Activated CD4-positive, CD25-positive, alpha-beta regulatory T cell treated with anti-CD3 and anti-CD28 coated beads, Interleukin-2, amount 50 U/mL, for 24 hours (primary cell): ENCODE measurements at places on chromosomes 13 and 19.

GRCh38 chr19:11663181-11663591 lies 65.9 kb downstream of the ZNF627 start:
- ATAC-seq = no peak

DNA sequence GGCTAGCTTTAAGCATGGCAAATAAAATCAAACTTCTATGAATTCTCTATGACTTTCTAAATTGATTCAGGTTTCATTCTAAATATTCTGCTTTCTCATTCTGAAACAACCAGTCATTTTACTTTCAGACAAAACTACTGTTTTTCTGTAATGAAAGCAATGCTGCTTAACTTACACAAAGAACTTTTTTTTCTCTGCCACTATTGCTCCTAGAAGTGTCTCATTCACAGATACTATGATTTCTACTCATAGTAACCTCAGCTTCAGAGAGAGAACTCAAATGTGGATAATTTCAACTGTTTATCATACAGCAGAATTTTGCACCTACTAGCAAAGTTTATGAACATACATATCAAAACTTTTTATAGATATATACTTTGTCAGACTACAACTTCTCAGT lies 724.6 kb downstream of the SLITRK5 start:
- no peak for ATAC-seq

DNA sequence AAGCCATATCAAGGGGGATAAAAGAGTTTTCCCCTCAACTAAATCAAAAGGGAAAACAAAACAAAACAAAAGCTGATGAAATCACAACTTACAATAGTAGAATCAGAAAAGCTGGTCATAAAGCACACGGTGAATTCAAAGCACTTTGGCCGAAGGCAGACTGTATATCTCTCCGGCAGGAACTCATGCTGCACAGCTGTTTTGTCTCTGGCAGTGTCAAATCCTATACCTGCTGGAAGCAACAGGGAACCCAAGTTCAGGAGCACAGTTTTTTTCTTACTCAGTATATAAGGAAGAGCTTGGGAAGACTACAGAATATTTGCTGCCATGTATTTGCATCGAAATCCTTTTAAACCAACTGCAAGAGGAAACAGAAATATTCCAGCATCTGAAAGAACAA lies 213.7 kb downstream of the RFC3 start:
- ATAC-seq = no peak

GRCh38 chr13:111361873-111362648 lies 41.6 kb downstream of the TEX29 start:
- ATAC-seq = no peak

DNA sequence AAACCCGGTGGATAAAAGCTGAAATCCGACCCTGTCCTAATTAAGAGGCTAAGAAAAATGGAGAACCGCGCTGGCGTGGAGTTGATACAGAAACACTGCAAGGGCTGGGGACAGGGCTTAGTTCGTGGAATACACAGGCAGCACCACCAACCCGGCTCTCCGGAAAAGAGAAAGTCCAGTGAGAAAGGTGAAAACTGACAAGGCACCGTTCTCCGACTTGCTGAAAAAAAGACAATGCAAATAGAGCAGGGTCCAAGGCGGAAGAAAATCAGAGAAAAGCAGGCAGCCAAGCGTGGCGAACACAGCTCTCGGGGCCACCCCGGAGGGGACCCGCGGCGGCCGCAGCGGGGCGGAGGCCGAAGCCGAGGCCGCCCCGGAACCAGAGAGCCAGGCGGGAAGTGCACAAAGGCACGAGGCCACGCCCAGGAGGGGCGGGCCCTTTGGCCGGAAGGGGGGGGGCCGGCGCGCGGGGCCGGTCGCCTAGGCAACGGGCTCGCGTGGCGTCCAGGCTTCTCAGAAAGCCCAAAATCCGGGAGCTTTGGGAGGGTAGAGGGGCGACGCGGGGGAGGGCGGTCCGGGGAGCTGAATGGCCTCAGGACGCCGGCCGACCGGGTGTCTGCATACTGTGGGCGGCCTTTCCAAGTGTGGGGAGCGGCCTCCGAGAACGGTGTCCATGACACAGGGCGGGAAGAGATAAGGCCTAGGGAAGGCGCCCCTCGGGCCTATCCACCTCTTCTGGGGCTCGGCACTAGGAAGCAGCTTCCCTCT lies 1.2 kb upstream of the ING1 start:
- ATAC-seq = peak; percentile 22

GRCh38 chr19:28429356-28429755 lies 783.6 kb downstream of the UQCRFS1 start:
- ATAC-seq = no peak

GRCh38 chr19:5131506-5132205 lies 162.7 kb downstream of the KDM4B start:
- ATAC-seq = no peak

GRCh38 chr13:65914716-65915115 lies 1315.4 kb downstream of the PCDH9 start:
- ATAC-seq = no peak

GRCh38 chr19:45123440-45123850 lies 30.5 kb downstream of the PPP1R37 start:
- no peak for ATAC-seq

GRCh38 chr13:50901701-50902100 lies 7.9 kb upstream of the RNASEH2B start:
- no peak for ATAC-seq

GRCh38 chr19:55600662-55601028 lies 557 bp downstream of the ZNF524 start:
- ATAC-seq = no peak

- no peak for ATAC-seq
These were observed 105.2 kb downstream of the SLITRK6 start for GRCh38 chr13:85693889-85694511.

GRCh38 chr13:89930861-89931260 lies 1416.6 kb upstream of the MIR17HG start:
- no peak for ATAC-seq

DNA sequence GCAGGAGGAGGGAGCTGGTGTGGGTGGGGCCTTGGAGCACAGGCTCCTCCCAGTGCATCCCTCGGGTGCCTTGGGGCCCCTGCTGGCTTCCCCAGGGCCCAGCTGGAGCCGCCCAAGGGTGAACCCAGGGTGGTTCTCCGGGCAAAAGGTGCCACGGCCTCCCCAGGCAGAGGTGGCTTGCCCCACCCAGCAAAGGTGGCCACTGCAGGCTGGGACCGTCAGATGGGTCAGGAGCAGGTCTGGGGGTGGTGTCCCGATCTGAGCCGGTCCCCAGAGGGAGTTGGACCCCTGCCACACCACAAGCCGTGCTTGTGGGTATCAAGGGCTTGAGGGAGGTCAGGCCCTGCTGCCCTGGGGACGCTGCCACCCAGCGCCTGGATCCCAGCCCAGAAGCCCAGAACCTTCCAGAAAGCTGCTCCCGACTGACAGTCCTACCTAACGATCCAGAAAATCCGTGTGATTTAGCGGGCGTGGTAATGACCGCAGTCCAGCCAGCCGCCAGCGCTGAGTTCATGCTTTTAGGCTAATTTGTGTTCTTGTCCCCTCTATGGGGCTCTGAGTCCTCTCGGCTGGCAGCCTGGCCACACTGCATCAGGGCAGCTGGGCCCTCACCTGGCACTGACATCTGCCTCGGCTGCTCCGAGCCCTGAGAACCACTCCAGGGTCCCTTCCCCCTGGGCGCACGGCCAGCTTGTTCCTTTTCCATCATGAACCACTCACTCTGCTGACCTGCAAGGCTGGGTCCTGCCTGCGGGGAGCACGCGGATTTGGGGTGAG lies 5.0 kb upstream of the GRIN3B start:
- ATAC-seq = no peak

GRCh38 chr19:29535214-29535831 lies 9.5 kb downstream of the VSTM2B start:
- no peak for ATAC-seq

GRCh38 chr13:30024125-30024865 lies 173.9 kb upstream of the UBL3 start:
- ATAC-seq = no peak

DNA sequence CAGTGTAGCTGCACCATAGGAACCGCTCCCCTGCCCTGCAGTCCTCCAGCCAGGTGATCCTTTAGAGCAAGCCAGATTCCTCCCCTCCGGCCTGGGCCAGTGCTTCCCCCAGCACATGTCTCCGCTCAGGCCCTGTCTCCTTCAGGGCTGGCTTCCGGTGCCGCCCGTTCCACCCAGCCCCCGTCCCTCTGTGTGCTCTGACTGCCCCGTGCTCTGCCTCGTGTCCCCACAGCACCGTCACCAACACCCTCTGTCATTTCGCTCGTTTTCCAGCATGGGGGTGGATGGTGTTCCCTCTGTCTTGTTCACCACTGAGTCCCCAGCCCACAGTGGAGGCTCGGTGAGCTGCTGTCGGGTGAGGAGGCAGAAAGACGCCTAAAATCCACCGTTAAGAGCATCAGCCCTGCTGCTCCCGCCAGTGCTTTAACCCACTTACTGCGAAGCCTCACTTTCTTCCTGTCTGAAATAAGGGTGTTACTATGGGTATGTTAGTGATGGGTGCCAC lies 54.5 kb downstream of the TSSK6 start:
- peak; percentile 66 for ATAC-seq

- no peak for ATAC-seq
These were observed 1244.9 kb downstream of the PCDH17 start for GRCh38 chr13:58876473-58876872.

DNA sequence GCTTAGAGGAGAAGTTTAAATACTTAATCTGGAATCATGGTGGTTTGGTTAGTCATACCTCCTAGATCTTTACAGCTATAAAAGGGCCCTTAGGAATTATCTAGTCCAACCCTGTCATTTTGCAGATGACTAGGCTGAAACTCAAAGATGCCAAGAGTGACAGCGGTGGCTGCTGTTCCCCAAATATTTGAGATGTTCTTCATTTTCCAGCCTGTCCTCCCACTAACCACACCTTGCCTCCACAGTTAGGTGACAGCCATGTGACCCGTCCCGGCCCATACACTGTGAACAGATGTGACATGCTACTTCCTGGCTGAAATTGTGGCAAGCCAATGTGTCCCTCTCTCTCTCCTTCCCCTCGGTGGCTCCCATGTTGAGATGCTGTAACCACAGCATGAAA lies 225.5 kb upstream of the IPO5 start:
- no peak for ATAC-seq

GRCh38 chr19:1746401-1747284 lies 6.7 kb upstream of the ONECUT3 start:
- ATAC-seq = no peak

DNA sequence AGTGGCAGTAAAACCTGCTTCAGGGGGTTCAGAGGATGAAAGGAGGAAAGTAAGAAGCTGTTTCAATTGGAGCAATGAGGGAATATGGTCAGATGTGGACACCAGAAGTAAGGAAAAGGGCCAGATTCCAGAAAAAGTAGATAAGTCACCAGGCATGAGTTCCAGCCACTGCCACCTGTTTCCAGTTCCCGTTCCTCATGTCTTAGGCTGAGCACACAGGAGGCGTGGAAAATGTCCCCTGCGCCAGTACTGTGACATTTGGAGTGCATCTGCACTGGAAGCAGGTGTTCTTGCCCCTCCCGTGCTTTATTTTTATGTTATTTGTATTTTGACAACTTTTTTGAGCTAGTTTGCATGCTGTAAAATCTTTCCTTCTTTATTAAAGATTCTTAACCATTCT lies 25.3 kb downstream of the LMO7 start:
- no peak for ATAC-seq

- no peak for ATAC-seq
These were observed 125.5 kb downstream of the TBC1D4 start for GRCh38 chr13:75356421-75356820.

DNA sequence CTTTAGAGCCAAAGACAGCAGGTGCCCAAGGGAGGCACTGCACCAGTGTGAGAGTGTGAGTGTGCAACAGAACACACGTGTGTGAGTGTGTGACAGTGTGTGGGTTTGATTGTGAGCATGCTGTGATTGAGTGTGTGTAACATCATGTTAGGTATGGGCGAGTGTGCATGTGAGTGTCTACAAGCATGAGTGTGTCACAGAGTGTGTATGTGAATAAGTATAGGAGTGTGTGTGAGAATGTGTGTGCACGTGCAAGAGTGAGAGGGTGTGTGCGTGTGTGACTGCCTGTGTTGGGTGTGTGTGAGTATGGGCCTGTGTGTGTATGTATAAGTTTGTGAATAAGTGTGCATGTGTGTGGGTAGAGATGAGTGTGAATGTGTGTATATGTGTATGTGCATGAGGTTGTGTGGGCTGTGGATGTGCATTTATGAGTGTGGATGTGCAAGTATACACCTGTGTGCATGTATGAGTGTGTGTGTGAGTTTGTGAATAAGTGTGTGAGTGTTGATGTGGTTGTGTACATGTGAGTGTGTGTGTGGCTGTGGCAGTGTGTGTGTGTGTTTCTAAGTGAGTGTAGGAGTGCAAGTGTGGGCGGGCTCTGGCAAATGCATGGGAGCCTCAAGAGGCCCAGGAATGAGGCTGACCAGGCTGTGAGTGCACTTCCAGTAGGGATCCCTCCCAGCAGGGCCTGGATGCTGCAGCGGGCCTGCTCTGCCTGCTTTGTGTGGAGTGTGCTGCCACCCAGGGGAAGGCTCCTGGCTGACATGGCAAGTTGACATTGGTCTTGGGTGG lies 198.4 kb downstream of the COL4A1 start:
- ATAC-seq = no peak

DNA sequence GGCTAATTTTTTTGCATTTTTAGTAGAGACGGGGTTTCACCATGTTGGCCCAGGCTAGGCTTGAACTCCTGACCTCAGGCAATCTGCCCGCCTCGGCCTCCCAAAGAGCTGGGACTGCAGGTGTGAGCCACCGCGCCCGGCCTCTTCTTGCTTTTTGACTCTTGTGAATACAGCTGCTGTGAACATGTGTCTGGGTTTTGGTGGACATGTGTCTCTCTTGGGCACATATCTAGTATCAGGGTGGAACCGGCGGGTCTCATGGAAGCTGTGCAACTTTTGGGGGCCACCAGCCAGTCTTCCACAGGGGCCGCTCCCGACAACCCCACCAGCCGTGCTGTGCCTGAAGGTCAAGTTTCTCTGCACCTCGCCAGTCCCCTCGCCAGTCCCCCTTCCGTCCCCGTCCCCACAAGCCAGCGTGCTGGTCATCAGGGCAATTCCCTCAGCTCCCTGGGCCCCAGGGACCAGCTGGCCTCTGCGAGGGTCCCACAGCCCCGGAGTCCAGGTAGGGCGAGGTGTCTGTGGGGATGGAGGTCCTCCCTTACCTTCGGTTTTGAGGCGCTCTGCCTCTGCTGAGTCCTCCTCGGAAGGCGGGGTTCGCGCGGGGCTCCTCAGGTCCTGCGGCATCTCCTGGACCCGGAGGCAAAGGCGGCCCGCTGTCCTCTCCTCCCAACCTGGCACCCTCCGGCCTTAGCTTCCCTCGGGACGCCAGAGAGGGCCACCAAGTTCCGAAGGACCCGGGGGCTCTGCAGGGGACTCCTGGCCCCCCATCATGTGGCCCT lies 16.3 kb downstream of the SGTA start:
- no peak for ATAC-seq

DNA sequence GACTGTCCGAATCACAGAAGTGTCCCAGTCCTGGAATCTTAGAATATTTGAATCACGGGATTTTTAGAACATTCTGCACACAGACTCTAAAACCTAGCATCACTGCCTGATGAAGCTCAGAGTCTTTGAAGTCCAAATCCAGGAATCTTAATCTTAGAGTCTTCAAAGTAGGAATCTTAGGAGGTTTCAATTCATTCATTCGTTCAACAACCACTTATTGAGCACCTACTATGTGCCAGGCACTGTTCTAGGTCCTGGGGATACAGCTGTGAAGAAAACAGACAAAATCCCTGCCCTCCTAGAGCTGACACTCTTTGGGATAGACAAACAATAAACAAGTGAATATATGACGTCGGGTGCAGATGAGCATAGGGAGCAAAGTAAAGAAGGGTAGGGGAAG lies 1.7 kb downstream of the RTN2 start:
- no peak for ATAC-seq

- no peak for ATAC-seq
These were observed 8.5 kb downstream of the SOX21 start for GRCh38 chr13:94703721-94704314.
